ENCODE measurements at places on chromosomes 5 and 9. TPM values are rescaled to one million over a fixed set of nuclear protein-coding genes. Genes with fewer than 3 reads are reported as not detected.
A peak's percentile ranks its signal among the peaks of the same experiment; 100 is the strongest.

GOLGA2 gene
- 45.7 TPM for total RNA-seq

HTR4 gene
- total RNA-seq = 46.6 TPM

BARHL1 gene
- not detected for total RNA-seq

C9orf50 gene
- total RNA-seq = not detected

B4GALT7 gene
- total RNA-seq = 18.2 TPM

KIAA1958 gene
- 17.2 TPM for total RNA-seq

DNA sequence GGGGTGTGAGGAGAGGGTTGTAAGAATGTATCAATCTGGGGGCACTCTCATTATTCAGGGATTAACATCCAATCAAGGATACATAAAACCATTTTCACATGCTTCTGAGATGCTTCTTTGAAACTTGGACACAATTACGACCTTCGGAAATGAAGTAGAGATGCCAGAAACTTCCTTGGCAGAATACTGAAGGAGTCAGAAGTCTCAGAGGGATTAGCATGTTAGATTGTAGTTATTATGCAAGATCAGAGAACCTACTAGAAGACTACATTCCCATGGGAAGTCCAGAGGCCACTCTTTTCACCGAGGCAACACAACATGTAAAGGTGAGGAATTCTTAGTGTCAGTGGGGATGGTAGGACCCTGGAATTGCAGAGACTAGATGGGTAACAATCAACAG is 5.1 kb upstream of the SLC22A4 start:
- H3K4me1 ChIP-seq = peaks cover 7% of the 10 kb centered on the region
- H3K36me3 ChIP-seq = no peaks in the 10 kb centered on the region
- no peak overlapping the region for H3K4me3 ChIP-seq
- H3K27ac ChIP-seq = no peak overlapping the region
- no peaks in the 10 kb centered on the region for H3K27me3 ChIP-seq

GRCh38 chr5:178353461-178353860 is 120.9 kb upstream of the PHYKPL start:
- no peak overlapping the region for H3K4me3 ChIP-seq
- no peaks in the 10 kb centered on the region for H3K27me3 ChIP-seq
- no peaks in the 10 kb centered on the region for H3K4me1 ChIP-seq
- no peak overlapping the region for H3K27ac ChIP-seq
- no peak for DNase-seq

GRCh38 chr5:25393256-25393655 is 748.5 kb upstream of the CDH10 start:
- H3K4me3 ChIP-seq = no peak overlapping the region
- no peaks in the 10 kb centered on the region for H3K36me3 ChIP-seq
- H3K27me3 ChIP-seq = no peaks in the 10 kb centered on the region
- no peak for DNase-seq
- H3K27ac ChIP-seq = no peak overlapping the region

- H3K4me3 ChIP-seq = no peak overlapping the region
- H3K4me1 ChIP-seq = no peaks in the 10 kb centered on the region
- DNase-seq = no peak
- no peaks in the 10 kb centered on the region for H3K36me3 ChIP-seq
- H3K27ac ChIP-seq = no peak overlapping the region
- H3K27me3 ChIP-seq = no peaks in the 10 kb centered on the region
These were observed 454.6 kb upstream of the TUSC1 start for GRCh38 chr9:26132746-26133312.

GRCh38 chr9:95484225-95484624 is 32.5 kb downstream of the PTCH1 start:
- no peaks in the 10 kb centered on the region for H3K4me1 ChIP-seq
- H3K27me3 ChIP-seq = no peaks in the 10 kb centered on the region
- H3K36me3 ChIP-seq = peaks cover 13% of the 10 kb centered on the region
- no peak for DNase-seq

- H3K27ac ChIP-seq = no peak overlapping the region
- DNase-seq = no peak
- H3K27me3 ChIP-seq = no peaks in the 10 kb centered on the region
- no peaks in the 10 kb centered on the region for H3K36me3 ChIP-seq
- no peaks in the 10 kb centered on the region for H3K4me1 ChIP-seq
These were observed 446.1 kb upstream of the CDH6 start for GRCh38 chr5:30747412-30747811.

DNA sequence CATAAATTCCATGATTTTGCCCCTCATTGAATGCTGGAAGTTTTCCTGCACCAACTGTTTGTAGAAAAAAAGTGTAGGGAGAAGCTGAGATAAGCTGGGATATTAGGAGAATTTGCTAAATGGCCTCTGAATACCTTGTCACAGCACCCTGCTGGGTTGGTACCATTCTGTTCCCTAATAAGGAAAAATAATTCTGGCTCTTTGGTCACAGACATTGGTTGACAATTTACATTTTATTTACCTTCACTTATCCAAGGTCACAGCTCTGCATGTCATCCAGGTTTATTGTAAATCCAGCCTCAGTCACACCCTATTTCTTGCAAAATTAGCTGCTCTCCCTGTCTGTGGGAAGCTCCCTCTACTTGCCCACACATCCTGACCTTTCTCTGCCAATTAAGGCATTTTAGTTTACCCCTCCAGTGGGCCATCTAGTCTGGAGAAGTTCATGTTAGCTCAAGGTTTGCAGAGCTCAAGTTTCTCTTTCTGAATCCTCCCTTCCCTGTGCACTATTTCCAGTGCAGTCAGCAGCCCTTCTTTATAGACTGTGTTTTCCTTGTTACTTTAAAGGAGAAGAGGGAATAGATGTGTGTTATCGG is 115.4 kb upstream of the NTRK2 start:
- no peaks in the 10 kb centered on the region for H3K4me1 ChIP-seq
- no peak for DNase-seq
- H3K27ac ChIP-seq = no peak overlapping the region
- no peak overlapping the region for H3K4me3 ChIP-seq

DNA sequence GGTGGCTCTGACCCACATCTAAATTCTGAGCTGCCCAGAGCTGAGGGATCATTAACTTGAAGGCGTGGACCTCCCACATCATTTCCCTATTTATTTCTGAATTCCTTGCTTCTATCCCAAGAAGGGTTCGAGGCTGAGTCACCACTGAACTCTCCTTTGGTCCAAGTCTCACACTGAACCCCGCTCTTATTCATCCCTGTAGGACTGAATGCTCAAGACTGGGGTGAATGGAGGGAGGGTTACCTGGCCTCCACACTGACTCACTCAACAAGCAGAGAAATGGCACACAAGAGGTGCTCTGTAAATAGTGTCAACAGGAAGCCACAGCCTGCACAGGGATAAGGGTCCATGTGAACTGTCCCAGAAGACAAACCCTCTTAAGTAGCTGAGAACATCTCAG is 79.1 kb upstream of the FSTL4 start:
- H3K4me3 ChIP-seq = no peak overlapping the region
- no peaks in the 10 kb centered on the region for H3K4me1 ChIP-seq
- no peak overlapping the region for H3K27ac ChIP-seq

DNA sequence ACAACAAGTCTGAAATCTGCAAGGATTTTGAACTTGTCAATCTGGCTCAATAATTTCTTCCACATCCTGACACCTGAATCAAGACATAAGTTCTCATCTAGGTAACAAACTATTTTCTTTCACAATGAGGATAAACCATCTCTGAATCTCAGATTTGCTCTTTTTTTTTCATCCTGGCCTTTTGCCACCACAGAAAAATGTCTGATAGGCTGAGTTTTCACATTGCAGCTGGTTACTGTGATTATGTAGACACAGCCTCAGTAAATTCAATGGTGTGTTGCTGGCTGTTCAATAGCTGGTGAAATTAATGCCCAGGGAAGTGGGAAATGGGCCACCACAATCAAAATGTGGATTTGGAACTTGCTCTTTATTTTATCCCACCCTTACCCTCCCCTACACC is 2.8 kb upstream of the ADRA1B start:
- H3K27ac ChIP-seq = no peak overlapping the region
- no peak overlapping the region for H3K4me3 ChIP-seq
- no peaks in the 10 kb centered on the region for H3K36me3 ChIP-seq

GRCh38 chr9:88266416-88266815 is 121.8 kb upstream of the SPIN1 start:
- no peaks in the 10 kb centered on the region for H3K36me3 ChIP-seq
- no peaks in the 10 kb centered on the region for H3K27me3 ChIP-seq
- DNase-seq = no peak
- no peaks in the 10 kb centered on the region for H3K4me1 ChIP-seq

GRCh38 chr9:126682928-126683697 is 69.4 kb downstream of the LMX1B start:
- DNase-seq = no peak
- no peaks in the 10 kb centered on the region for H3K36me3 ChIP-seq
- no peak overlapping the region for H3K27ac ChIP-seq
- peak overlapping the region; percentile 15 for H3K4me3 ChIP-seq
- H3K4me1 ChIP-seq = peaks cover 8% of the 10 kb centered on the region
- H3K27me3 ChIP-seq = no peaks in the 10 kb centered on the region

Data from Peyer's patch (tissue), 4 donors.